ENCODE measurements at places on chromosomes 1 and 21. TPM values are rescaled to one million over a fixed set of nuclear protein-coding genes. Genes with fewer than 3 reads are reported as not detected.

Gene AGL
- 9.8 TPM for total RNA-seq

Gene LCA5L
- not detected for total RNA-seq

Gene RGSL1
- not detected for total RNA-seq

Gene GPA33
- total RNA-seq: 0.23 TPM

Gene FCRL2
- total RNA-seq: not detected

Gene LRRC71
- total RNA-seq: not detected

Gene CFAP141
- not detected for total RNA-seq

Gene COL6A2
- 1.1 TPM for total RNA-seq

Gene IGSF9
- total RNA-seq: 0.06 TPM

Gene LAPTM5
- 34.9 TPM for total RNA-seq

Gene TFF3
- 52.7 TPM for total RNA-seq

Gene MSH4
- total RNA-seq: 0.05 TPM

Gene OR2T8
- not detected for total RNA-seq

Gene KANK4
- 57.9 TPM for total RNA-seq

Gene C1orf216
- 9.7 TPM for total RNA-seq

- DNase-seq: no peak
Measured at GRCh38 chr1:37947364-37947763, 511 bp upstream of the INPP5B start.

DNA sequence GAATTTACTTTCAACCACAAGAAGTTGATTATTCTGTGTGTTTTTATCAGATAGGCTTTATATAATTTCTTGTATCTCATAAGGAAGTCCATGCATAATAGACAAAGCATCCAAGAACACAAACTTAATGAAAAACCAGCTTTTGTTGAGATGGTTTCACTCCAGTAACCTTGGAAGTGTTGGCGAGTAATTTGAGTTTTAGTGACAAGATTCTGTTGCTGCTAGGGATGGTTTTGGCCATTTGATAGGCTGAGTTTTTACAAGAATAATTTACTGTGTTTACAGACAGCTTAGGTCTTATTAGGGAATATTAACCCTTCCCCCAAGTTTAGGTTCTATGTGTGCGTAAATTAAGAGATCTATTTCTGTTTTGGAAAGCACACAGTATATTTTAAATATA is 513.6 kb downstream of the USP25 start:
- no peak for DNase-seq

DNA sequence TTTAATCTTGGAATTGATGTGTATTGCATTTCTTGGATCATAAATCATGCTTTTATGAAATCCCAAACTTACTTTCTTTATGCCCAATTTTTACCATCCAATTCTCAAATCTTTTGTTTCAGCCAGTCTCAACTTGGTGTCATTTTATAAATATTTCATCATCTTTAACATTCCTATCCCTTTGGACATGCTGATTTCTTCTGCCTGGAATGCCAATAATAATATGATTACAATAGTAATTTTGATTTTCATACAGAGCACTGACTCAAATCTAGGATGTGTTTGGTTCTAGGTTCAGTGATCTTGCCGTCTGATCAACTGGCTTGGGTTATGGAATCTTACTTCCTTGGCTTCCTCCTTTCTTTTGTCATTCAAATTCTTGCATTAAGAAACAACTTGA is 12.8 kb downstream of the RRP15 start:
- DNase-seq: no peak

GRCh38 chr1:78577257-78578100 is 42.8 kb upstream of the IFI44L start:
- no peak for DNase-seq

DNA sequence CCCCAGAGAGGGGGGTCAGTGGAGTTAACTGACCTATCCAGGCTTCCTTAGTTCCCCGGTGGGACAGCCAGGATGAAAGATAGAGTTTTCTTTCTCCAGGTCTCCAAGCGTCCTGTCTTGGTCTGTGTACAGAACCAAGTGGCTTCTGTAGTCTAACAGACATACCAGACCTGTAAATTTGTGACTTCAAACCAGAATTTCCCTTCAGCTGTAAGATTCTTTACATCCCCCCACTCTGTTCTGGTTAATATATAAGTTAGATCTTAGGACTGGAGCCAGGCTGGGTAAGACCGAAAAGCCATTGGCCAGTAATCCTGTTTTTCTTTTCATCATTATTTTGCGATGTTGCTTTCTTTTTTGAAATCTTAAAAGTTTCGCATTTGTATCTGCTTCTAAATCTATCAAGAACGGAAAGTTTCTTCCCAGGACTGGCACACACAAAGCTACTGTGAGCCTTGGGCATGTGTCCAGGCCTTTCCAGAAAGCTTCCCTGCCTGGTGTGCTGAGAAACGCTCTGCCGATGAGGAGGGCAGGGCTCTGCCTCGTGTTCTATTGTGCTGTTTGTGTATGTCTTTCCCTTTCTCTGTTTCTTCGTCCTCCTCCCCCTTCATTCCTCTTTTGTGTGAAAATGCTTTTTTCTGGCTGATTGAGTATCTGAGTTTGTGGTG is 72.3 kb downstream of the RGL1 start:
- DNase-seq: no peak

DNA sequence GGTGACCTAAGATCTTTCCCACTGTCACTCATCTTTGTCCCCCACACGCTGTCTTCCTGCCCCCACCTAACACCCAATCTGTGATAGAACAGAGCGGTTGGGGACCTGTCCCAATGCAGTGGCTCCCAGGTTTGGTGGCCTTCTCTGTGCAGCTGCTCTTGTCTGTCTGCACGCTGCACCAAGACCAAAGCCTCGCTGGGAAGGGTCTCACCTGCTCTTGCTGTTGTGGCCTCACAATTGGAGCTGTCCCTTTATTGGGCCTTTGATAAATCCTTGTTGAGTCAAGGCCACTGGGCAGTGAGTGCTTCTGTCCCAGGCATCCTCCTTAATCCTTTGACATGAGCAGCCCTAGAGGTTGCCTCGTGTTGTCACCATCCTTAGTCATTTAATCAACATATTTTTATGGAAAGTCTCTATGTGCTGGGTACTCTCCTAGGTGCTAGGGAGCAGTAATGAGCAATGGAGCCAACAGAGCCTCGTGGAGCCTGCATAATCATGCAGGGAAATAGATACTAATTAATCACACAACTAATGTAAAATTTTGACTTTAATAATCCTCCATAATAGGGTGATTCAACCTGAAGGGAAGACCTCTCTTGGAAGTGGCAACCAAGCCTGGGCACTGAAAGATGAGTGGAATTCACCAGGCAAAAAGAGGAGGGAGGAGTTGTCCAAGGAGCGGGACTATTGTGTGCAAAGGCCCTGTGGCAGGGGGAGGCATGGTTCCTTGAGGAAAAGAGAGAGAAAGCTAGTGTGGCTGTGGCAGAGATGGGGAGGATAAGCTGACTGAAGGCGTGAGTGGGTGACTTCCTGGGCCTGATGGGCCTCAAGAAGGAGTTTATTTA is 57.6 kb downstream of the MAN1C1 start:
- peak; percentile 71 for DNase-seq

GRCh38 chr1:90384193-90384592 is 332.9 kb downstream of the BARHL2 start:
- DNase-seq: no peak

- no peak for DNase-seq
Measured at GRCh38 chr1:245923215-245923614, 583.9 kb downstream of the SMYD3 start.

- no peak for DNase-seq
Measured at GRCh38 chr1:232328486-232329102, 301.3 kb downstream of the SIPA1L2 start.

DNA sequence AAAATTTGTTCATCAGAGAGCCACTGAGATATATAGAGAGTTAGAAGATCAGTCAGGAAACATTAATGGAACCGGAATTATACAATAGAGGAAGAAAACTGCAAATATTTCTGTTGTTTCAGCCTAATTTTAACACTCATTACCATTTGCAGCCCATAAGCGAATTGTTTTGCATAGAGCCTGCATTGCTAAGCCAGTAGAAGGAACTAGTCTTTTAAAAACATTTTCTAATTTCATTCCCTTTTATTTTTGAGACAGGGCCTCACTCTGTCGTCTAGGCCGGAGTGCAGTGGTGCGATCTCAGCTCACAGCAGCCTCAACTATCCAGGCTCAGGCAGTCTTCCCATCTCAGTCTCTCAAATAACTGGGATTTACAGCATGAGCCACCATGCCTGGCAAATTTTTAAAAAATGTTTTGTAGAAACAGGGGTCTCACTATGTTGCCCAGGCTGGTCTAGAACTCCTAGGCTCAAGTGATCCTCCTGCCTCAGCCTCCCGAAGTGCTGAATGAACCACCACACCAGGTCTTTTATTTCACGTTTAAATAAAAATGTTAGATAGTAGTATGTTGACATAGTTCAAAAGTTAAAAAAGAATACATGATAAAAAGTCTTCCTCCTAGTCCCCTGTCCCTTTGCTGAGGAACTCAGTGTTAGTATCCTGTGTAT is 25.3 kb downstream of the MPZL1 start:
- DNase-seq: no peak

- DNase-seq: no peak
Measured at GRCh38 chr1:227869851-227870305, 54.4 kb downstream of the PRSS38 start.

DNA sequence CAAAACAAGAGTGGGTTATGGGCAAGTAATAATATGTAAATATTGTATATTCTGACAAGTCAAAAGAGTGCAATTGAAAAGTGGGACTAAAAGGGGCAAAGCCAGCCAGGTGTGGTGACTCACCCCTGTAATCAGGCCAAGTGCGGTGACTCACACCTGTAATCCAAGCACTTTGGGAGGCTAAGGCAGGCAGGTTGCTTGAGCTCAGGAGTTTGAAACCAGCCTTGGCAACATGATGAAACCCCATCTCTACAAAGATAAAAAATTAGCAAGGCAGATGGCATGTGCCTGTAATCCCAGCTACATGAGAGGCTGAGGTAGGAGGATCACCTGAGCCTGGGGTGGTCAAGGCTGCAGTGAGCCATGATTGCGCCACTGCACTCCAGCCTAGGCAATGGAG is 304.0 kb downstream of the HHIPL2 start:
- no peak for DNase-seq

DNA sequence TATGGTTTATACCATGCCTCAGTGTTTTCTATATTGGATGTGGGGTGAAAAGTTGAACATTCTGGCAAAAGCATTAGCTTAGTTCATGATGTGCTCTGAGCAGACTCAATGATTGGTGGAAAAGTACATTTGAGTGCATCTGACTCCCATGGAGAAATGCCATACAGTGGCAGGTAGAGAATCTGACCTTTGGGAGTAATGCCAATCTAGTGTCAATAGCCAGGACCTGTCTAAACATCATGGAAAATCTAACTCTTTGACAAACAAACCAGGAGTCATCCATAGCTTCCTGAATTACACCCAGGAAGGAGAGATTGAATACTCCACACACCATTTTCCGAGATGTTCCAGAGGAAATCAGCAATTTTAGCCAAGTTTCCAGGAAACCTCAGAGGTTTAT is 51.0 kb downstream of the XCL1 start:
- DNase-seq: no peak

GRCh38 chr1:49225464-49225863 is 448.8 kb upstream of the BEND5 start:
- DNase-seq: no peak

GRCh38 chr1:176800978-176801513 is 338.1 kb downstream of the PAPPA2 start:
- DNase-seq: no peak

- DNase-seq: peak; percentile 69
Measured at GRCh38 chr1:7117399-7118281, 332.4 kb downstream of the CAMTA1 start.

GRCh38 chr1:202005958-202006357 is 4.4 kb upstream of the ELF3 start:
- DNase-seq: no peak

DNA sequence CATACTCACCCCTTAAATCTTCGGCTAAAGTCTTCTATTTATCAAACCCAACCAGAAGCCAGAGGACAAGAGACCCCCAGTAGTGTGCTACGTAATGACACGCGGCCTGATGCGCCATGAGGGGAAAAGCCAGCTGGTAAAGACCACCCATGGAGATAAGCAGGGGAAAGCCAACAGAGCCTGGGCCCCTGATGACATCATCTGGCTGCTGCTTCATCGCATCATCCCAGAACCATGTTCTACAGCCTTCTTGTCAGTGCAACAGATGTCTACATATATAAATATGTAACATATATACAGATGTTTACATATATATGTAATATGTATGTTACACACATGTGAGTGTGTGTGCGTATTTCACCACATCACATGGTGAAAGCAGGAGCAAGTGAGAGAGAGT is 81.7 kb upstream of the VANGL1 start:
- peak; percentile 88 for DNase-seq

DNA sequence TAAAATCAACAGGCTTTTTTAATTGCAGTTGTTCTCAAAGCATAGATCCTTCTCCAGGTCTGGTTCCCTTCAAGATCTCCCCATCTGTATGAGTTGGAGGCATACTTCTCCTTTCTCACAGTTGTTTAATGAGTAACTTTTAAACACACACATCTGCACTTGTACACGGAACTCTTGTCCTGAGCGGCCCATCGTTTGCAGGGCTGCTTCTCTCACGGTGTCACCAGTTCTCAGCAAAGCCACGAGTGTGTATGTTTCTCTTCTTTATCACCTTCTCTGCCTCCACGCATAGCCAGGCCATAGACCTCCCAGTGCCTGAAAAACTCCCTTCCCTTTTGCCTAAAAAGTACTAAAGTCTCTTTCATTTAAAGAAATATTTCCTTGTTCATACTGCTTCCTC is 68.7 kb upstream of the ROR1 start:
- no peak for DNase-seq

- DNase-seq: no peak
Measured at GRCh38 chr1:45620588-45621500, 3.0 kb downstream of the CCDC17 start.

GRCh38 chr1:175274368-175274767 is 81.8 kb upstream of the KIAA0040 start:
- no peak for DNase-seq

- no peak for DNase-seq
Measured at GRCh38 chr1:213521206-213521605, 466.6 kb upstream of the PROX1 start.

GRCh38 chr21:42533963-42534355 is 20.3 kb downstream of the SLC37A1 start:
- DNase-seq: no peak

- DNase-seq: no peak
Measured at GRCh38 chr1:4308806-4309205, 345.6 kb upstream of the AJAP1 start.

DNA sequence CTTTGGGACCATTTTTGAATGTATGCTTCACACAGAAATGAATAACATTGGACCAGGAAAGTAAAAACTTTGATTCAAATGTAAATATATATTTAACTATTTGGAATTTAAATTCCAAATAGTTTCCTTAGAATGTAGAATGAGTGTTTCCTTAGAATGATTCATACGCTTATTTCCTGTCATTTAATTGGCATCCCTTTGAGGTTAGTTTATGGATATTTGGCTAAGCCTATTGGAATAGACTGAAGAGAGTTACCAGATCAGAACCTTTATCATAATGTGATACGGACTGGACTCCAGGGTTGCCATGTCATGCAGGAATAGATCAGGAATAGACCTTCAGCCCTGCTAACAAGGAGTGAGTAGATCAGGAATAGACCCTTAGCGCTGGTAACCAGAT is 133.1 kb downstream of the TNNI3K start:
- no peak for DNase-seq

All from SJCRH30 (cell line).